Muscle of back (tissue), 13 donors: ENCODE measurements at places on chromosomes 2 and 18. TPM values are rescaled to one million over a fixed set of nuclear protein-coding genes. Genes with fewer than 3 reads are reported as not detected.

LRRC30 gene
- 2.7 TPM for polyA plus RNA-seq

DNA sequence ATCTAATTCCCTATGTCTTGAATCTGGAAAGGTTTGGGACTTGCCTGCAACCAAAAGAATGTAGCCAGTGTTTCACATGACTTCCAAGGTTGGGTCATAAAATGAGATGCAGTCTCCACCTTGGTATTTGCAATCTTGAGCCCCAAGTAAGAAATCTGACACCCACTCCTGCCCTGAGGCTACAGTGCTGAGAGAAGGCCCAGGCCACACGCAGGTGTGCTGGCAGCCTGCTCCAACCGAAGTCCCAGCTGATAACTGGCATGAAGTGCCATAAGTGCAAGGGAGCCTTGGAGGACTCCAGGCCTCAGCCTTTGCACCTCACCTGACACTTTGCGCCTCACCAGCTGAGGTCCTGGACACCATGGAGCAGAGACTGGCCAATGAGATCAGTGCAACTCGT is 182.7 kb downstream of the ANAPC1 start:
- DNase-seq, result no peak

POTEI gene
- polyA plus RNA-seq, result 0.09 TPM

GRCh38 chr18:25164848-25165811 is 186.8 kb downstream of the ZNF521 start:
- DNase-seq, result peak; percentile 81

LCT gene
- polyA plus RNA-seq, result not detected

- peak; percentile 64 for DNase-seq
These were observed at the start of gene KCNG2 for GRCh38 chr18:79797518-79798345. TSS of gene KCNG2 (plus strand) at chr18:79797938. CDS start at chr18:79863668, 65,730 bp downstream.

DNA sequence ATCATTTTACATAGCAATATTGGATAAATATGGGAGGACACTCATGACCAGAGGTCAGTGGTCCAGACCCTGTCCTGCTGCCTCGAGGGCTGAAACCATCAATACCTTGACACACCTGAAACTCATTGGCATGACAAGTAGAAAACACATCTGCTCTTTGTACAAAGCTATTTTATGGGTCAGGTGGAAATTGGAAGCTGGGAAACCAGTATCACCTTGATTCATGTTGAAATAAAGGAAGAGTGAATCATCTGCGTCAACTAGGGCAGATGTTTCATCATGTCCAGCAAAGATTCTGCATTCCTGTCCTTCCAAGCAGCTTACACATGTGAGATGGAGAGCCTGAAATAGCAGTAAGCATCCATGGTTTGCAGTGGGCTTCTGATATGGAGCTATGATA is 80.0 kb upstream of the ERBB4 start:
- no peak for DNase-seq

GRCh38 chr2:126784621-126785020 is 114.1 kb upstream of the TEX51 start:
- no peak for DNase-seq

DNA sequence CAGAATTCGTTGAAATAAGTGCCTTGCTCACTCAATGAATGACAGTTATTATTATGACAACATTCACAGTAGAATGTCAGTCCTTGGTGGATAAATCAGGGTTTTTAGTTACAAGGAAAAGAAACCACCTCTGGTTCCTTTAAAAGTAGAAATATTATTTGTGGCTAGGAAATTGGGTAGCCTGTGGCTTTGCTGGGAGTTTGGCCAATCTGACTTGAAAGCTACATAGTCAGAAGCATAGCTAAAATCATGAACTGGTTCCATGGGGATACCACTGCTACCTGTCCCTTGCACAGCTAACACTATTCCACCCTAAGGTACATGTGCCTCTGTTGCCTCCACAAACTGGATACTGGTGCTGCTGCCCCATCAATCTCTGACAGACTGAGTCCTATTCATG is 12.8 kb upstream of the SMCHD1 start:
- DNase-seq, result no peak

DNA sequence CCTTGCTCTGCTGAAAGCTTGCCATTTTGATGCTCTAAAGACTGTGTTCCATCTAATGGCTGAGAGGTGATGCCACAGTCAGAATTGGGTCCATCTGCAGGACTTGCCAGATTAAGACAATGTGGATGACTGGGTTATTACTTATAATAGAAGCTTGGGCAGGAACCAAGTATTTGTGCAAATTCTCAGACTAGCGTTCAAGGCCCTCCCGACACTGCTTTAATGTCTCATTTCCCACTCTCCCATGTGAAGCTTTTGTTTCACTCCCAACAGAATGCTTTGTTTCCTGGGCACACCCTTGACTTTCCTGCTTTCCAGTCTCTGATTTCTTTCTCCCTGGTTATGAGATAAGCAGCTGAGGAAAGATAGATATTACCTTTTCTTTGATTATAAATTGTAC is 215.8 kb downstream of the KCNS3 start:
- DNase-seq, result no peak
